ENCODE measurements at places on chromosomes 1 and 21.

GRCh38 chr1:205537386-205538018, 33.0 kb downstream of the CDK18 start:
- DNase-seq = peak; percentile 18

DNA sequence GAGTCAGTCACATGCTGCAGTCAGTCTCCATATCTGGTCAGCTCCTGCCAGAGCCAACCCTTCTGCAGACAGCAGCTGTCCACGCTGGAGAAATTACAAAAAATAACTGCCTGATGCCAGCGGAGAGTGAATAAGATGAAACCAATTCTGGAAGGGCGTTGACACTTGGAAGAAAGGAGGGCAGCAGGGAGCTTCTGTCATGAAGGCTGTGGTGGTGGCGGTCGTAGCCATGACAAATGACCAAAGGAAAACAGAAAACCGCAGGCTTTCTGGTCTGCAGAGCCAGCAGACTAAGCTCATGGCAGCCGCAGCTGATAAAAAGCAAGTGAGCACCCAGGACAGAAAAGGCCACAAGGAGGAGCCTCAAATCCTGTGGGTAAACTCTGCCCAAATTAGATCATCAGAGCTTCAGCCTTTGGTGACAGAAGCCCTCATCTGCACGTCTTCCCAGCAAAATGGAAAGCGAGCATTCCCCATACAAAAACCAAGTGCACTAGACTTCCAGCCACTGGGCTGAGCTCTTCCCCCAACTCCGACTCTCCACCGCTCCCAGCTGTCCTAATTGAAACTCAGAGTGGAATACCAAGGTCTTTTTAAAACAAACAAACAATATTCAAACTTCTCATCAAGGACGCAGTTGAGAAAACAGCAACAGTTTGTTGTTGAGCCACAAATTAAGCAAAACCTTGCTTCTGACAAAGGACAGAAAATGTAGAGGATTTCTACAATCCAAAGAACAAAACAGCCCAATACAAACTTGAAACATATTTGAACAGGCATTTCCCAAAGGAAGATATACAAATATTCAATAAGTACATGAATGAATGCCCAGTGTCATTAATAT, 28.7 kb downstream of the RSPH1 start:
- peak; percentile 2 for DNase-seq

DNA sequence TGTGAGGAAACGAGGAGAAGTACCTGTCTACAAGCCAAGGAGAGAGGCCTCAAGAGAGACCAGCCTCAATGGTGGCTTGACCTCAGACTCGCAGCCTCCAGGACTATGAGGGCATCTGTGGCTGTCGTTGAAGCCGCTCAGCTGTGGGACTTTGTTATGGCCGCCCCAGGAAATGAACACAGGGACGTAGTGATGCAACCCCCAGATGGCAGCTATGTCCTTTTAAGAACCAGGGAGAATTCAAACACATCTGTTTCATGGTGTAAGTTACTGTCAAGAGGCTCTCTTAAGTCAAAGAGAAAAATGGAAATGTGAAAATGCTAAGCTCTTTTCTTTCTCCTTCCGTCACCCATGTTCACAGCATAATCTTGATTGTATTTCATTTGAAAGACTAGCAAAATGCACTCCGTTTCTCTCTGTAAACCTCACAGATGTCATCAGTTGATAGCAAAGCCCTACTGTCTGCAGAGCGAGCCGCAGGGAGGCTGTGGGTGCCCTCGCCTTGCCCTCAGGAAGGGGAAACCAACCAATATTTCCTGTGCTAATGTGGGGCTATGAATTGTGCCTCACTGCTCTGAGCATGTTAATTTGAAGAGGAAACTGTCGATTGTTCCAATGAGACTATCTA, 21.3 kb downstream of the UBASH3A start:
- DNase-seq = no peak

- DNase-seq = peak; percentile 57
Observed at GRCh38 chr21:39518055-39518846, 66.5 kb downstream of the SH3BGR start.

GRCh38 chr1:39800471-39800835, 11.8 kb upstream of the BMP8B start:
- DNase-seq = no peak

- no peak for DNase-seq
Observed at GRCh38 chr1:16644193-16644481, 22.6 kb downstream of the RNU1-3 start.

Measured in fibroblast of skin of right biceps (primary cell).